ENCODE measurements at places on chromosomes 12 and 14. TPM values are rescaled to one million over a fixed set of nuclear protein-coding genes. Genes with fewer than 3 reads are reported as not detected.

The EDDM3A gene
- total RNA-seq = not detected

The SLC25A21 gene
- total RNA-seq = 2.3 TPM

The TCL1B gene
- total RNA-seq = not detected

The PTPRQ gene
- total RNA-seq = 19.2 TPM

The GPR137C gene
- 3.8 TPM for total RNA-seq

The CDK4 gene
- total RNA-seq = 175 TPM

The ERBB3 gene
- 59.0 TPM for total RNA-seq

The RASSF8 gene
- total RNA-seq = 60.6 TPM

Data from mesothelial cell of epicardium (in vitro differentiated cells).